CD4-positive, alpha-beta T cell treated with Interleukin-4 for 1 hour (primary cell): ENCODE measurements at places on chromosomes 2 and 18.

- no peak for DNase-seq
These were observed 327.7 kb downstream of the TMX3 start for GRCh38 chr18:68387246-68387645.

GRCh38 chr2:30334762-30335363 lies 103.5 kb downstream of the LBH start:
- peak; percentile 29 for DNase-seq

DNA sequence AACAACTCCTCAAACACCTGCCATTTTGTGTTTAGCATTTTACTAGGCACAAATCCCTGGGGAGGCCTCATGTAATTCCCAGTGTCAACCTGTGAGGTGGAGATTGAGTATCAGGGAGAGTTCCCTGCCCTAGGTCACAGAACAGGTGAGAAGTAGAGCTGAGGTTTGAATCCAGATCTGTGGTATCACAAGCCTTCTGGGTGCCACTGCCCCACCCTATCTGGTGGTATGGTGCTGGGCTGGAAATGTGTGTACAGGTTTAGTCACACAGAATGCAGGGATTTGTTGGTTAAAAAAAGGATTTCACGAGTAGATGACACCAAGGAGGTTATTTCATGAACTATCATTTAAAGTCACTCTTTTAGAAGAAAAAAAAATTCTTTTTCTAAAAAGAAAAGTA lies 35.7 kb upstream of the PKDCC start:
- DNase-seq, result no peak

- no peak for DNase-seq
These were observed 43.7 kb downstream of the POU3F3 start for GRCh38 chr2:104897515-104898184.

DNA sequence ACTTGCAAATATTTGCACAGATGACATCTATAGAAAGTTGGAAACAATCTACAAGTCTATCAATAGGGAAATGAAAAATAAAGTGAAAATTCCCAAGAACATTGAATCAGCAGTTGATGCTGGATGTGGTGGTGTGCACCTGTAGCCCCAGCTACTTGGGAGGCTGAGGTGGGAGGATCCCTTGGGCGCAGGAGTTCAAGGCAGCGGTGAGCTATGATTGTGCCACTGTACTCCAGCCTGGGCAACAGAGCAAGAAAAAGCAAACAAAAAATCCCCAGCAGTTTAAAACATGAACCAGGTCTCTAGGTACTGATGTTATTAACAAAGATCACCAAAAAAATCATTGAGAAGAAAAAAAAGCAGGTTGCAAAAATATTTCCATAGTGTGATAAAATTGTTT lies 15.4 kb upstream of the NDUFV2 start:
- no peak for DNase-seq

GRCh38 chr2:19987936-19988335 lies 2.0 kb downstream of the WDR35 start:
- DNase-seq, result no peak

GRCh38 chr2:170148161-170148560 lies 29.8 kb upstream of the MYO3B start:
- DNase-seq, result no peak

DNA sequence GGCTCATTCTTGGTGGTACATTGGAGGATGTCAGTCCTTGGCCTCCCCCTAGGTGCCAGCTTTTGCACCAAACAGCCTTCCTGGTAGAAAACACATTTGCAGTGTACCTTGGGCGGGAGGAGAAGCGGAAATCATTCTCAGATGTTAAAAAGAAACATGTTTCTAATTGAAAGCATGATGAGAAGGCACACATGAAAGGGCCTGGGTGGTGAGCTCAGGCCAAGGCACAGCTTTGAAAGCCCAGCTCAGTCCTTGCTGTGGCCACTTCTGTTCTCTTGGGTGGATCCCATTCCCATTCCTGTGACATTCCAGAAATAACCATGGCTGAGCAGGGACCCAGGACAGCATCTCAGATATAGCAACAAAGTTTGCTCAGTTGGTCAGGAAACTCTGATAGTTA lies 71.5 kb downstream of the LTBP1 start:
- no peak for DNase-seq

GRCh38 chr2:51039581-51039980 lies 7.6 kb upstream of the NRXN1 start:
- DNase-seq, result no peak
